Choroid plexus epithelial cell (primary cell): ENCODE measurements at places on chromosomes 5 and 9.
A peak's percentile ranks its signal among the peaks of the same experiment; 100 is the strongest.

DNA sequence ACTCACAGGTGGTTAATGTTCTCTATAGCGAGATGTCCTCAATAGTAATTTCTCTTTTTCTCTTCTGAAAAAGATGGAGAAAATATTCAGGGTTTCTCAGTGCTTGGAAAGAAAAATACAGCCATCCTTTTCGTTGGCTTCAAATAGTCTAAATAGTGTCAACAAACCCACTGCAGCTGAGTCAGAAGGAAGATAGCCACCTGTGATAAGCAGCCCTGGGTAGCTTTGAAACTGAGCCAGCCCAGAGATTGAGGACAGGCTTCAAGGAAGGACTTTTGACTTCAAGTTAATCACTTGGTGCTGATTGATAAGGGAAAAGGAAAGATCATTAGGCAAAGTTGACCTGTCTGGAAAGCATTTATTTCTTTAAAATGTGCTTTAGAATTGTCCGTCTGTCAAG is 78.7 kb upstream of the TYRP1 start:
- no peak for DNase-seq

- DNase-seq = no peak
Observed at GRCh38 chr5:180471866-180472265, 22.3 kb upstream of the CNOT6 start.

DNA sequence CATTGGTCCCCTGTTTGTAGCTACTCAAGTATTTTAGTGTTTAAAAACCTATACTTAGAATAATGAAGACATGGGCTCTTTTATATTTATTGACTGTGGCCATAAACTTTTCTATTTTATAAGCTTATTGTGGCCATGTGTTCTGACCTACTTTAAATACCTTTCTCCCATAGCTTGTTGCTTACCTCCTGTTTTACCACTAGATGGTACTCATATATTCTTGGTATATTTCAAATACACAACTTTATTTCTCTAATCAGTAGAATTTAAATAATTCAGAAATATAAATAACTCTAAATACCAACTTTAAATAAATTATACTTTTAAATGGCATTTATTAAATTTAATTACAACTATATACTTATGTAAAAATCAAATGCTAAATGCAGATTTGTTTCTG is 498.0 kb downstream of the PRDM9 start:
- DNase-seq = no peak

- DNase-seq = peak; percentile 20
Observed at GRCh38 chr5:120808606-120809005, 344.5 kb downstream of the PRR16 start.

DNA sequence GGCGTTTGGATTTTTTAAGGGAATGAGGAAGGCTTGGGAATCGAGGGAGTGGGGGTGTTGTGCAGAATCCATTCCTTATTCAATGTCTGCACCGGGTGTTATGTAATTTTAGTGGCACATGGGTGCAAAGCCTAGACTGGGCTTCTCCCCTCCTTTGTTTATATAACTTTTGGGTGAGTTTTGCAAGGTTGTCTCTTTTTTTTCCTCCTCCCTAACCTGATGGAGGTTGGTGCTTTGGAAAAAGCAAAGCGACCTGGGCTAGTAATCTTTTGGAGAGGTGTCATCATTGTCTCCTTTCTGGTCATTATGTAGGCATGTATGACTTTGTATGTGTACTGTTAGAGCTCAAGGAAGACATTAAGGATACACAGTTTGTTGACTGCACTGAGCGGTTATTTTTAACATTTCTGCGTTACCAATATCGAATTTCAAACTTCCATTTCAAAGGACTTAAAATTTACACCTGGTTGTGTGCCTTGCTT is 3.1 kb downstream of the SMARCA2 start:
- DNase-seq = no peak

- DNase-seq = no peak
Observed at GRCh38 chr5:155686131-155686530, 640.8 kb upstream of the SGCD start.

DNA sequence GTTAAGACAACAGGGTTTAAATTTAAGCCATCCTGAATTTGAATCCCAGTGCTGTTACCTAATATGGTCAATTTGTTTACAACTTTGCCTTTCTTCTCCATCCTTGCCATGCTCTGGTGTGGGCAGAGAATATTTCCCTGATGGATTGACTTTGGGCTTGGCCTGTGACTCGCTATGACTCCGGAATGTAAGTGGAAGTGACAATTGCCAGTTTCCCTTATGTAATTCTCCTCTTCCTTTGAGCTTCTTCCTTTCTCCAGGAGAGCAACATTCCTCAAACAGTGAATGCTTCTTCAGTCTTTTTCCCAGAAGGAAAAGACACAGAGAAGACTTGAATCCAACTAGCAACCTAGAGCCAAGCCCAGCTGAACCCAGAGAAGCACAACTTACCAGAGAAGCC is 159.1 kb downstream of the LURAP1L start:
- DNase-seq = no peak

- no peak for DNase-seq
Observed at GRCh38 chr5:122341087-122341486, 29.1 kb downstream of the SNCAIP start.
